ENCODE measurements at places on chromosomes 4 and X.

GRCh38 chrX:111164728-111165127, 68.7 kb downstream of the PAK3 start:
- DNase-seq = no peak

GRCh38 chr4:67746797-67747495, 7.2 kb downstream of the GNRHR start:
- peak; percentile 39 for DNase-seq

- no peak for DNase-seq
These were observed 325.6 kb downstream of the ARHGAP10 start for GRCh38 chr4:148057516-148057915.

DNA sequence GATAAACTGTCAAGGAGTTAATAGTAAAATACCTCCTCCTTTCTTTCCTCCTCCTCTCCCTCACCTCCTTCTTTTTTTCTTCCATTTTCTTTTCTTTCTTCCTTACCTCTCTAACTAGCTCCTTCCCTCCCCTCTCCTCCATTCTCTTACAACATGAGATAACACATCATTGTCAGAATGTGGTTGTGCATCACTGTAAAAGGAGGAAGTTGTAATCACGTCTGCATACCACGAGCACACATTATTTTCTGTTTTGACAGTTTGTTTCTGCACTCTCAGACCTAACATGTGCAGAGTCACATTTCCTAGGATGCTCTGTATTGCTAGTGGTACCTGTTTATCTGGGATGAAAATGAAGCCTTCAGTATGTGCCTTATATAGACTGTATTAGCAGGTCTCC, 9.1 kb downstream of the SLIT2 start:
- no peak for DNase-seq

GRCh38 chrX:30881797-30882196, 7.3 kb downstream of the TAB3 start:
- DNase-seq = no peak

DNA sequence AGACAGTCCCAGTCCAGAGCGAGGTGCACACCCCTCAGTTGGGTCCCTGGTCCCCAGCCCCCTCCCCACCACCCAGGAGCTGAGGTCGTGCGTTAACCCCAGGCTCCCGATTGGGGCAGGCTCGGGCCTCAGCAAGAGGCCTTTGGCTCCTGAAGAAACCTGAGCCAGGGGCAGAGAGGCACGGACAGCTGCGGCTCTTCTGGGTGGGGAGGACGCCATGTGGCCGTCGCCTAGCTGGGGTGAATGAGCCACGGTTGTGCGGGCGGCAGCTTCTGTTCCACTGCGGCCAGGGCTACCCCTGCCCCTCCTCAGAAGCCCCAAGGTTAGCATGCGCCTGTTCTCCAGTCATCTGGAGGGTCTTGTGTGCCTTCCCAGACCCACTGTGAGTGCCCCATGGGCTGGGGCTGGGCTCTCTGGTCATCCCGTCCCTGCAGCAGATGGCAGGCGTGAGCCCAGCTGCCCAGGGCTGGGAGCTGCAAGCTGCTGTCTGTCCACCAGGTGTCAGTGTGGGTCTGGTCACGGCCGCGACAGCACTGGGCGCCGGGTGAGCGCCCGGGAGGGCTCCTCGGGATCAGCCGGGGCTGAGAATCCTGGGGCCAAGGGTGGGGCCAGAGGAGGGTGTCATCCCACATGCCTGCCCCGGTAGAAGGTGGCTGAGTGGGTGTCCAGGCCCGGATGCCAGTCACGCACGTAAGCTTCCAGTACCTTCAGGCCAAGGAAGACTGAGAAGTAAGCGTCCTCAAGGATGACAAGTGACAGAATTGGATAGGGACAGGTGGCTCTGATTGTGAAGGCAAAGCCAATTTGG, 21.9 kb downstream of the ATP2B3 start:
- peak; percentile 23 for DNase-seq

- no peak for DNase-seq
These were observed 458.1 kb downstream of the STIM2 start for GRCh38 chr4:27318740-27319139.

- no peak for DNase-seq
These were observed 275.5 kb downstream of the PPARGC1A start for GRCh38 chr4:23614284-23614892.

GRCh38 chr4:157527954-157528353, 307.4 kb downstream of the GRIA2 start:
- no peak for DNase-seq

- no peak for DNase-seq
These were observed 158.1 kb downstream of the ATP10D start for GRCh38 chr4:47642985-47643760.
